CD8-positive, alpha-beta T cell (primary cell): ENCODE measurements at places on chromosomes 7 and 10.

DNA sequence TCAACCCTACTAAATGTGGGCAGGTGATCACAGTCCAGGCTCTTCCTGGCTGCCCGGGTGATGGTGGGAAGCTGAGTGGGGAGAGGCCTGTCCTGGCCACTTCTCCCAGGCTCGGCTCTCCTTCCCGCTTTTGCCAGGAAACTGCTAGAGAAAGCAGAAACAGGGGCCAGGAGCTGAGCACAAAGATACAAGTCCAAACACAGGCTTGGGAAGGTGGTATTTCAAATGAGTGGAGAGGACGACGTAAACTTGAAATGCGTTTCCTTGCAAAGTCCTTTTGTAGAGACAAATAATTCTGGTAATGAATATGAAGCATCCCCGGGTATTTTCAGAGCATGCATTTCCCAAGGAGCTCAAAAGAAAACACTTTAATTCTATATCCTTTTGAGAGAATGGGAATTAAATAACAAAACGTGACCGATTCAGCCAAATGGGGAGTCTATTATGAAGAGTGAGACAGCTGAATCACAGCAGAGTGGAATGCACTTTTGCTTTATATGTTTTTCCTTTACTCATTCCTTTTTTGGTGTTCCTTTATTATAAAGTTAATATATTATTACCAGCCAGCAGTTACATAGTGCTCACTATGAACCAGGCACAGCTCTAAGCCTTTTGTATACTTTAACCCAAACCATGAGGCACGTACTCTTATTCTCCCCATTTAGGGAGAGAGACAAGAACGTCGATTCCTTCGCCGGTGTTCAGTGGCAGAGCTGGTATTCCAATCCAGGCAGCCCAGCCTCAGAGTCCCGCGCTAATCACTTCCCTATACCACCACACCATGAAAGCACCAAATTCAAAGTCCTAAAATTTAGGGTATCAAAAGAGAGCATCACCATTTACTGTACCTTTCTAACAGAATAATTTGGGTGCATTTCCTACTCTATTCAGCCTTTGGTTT, 218.2 kb upstream of the KLF14 start:
- no peak for DNase-seq

DNA sequence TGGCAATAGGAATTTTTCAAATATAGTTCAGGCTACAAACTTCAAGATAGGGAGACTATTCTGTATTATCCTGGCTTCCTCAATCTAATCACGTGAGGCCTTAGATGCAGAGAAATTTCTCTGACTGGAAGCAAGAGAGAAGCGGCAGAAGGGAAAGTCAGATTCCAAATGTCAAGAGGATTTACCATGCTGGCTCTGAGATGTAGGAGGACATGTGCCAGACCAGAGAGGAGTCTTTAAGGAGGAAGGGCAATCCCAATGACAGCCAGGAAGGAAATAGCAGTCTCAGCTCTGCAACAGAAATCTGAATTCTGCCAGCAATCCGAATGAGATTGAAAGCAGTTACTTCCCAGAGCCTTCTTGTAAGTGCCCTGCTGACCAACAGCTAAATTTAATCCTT, 57.4 kb downstream of the NUTM2E start:
- DNase-seq = no peak

- DNase-seq = no peak
Observed at GRCh38 chr7:88835147-88835728, 39.7 kb upstream of the TEX47 start.

DNA sequence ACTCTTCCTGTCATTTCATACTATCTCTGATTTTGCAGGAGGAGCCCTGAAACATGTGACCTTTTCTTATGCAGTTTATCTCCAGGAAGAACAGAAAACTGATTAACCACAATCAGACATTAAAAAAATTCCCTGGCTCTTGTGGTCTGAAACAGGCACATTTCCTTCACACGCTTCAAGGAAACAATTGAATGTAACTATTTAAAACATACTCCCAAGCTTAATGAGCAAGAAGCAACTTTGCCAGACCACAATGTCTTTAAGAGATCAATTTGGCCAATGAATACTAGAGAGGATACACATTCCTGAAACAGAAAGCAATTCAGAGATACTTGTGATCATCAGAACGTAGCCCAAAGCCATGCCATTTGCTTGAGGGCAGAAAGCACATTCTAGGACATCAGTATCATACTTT, 65.8 kb downstream of the PIP4K2A start:
- DNase-seq = peak; percentile 63

- DNase-seq = no peak
Observed at GRCh38 chr10:36880898-36881297, 244.5 kb upstream of the ANKRD30A start.

- no peak for DNase-seq
Observed at GRCh38 chr10:66192162-66192831, 733.5 kb upstream of the LRRTM3 start.

GRCh38 chr10:112564337-112564736, 117.3 kb downstream of the VTI1A start:
- no peak for DNase-seq

DNA sequence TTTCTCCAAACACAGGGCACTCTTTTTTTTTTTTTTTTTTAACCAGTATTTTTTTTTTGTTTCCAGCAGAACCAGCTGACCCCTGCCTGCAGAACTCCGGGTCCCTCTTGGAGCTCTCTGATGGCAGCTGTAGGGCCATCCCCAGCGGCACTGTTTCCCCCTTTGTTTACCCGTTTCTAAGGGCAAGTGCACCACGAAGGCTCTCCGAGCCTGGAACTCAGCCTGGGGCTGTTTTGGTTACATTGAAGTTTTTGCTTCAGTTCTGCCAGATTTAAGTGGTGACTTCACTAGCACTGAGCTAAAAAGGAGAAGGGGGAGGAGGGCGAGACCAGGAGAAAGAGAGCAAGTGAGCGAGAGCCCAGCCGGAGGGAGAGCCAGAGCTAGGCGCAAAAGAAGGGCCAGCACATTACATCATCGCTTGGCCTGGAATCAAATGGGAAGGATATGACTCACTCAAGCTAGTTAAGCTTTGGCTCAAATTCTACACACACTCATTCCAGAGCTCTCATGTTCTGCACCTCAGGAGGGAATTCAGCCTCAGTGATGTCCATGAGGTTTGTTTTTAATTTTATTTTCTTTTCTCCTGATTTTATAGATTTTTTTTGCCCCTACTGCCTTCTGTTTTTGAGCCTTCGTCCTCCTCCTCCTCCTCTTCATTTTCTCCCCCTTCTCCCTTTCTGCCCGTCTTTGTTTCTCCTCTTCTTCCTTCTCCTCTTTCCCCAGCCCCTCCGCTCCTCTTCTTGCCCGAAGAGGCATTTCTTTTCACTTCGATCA, 272.3 kb downstream of the TRIL start:
- no peak for DNase-seq

- no peak for DNase-seq
Observed at GRCh38 chr7:42952328-42952727, 20.2 kb downstream of the MRPL32 start.

DNA sequence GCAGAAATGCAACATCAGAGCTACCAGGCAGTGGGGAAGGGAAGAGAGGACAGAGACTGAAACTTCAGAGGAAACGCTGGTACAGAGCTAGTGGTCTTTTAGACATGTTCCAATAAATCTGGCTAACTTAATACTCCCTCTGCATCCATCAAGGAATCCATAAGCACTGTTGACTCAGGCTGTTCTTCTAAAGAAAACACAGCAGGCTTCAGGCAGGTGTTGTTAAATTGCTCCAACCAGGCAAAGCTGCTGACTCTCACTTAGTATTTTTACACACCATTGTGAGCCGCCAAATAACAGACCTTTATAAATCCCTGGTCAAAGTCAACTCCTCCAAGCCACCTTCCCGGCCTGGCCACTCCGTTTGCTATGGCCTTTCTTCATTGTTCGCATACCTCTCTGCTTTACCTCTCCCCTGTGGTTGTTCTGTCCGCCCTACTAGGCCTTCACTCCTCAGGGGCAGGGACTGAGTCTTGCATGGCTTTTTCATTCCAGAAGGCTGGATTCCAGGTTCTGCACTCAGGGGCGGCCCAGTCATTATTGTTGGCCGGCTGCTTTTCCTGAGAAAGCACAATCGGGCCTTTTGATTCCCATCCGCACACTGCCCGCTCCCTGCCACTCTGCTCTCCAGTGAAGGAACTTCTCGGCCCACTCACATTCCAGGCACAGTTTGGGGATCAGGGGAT, 18.4 kb downstream of the CREB3L2 start:
- DNase-seq = no peak

- no peak for DNase-seq
Observed at GRCh38 chr10:83605783-83606630, 533.3 kb upstream of the GHITM start.

- no peak for DNase-seq
Observed at GRCh38 chr7:28230261-28230660, 49.7 kb upstream of the JAZF1 start.

GRCh38 chr10:47306387-47307210, 6.6 kb downstream of the GDF10 start:
- DNase-seq = no peak

DNA sequence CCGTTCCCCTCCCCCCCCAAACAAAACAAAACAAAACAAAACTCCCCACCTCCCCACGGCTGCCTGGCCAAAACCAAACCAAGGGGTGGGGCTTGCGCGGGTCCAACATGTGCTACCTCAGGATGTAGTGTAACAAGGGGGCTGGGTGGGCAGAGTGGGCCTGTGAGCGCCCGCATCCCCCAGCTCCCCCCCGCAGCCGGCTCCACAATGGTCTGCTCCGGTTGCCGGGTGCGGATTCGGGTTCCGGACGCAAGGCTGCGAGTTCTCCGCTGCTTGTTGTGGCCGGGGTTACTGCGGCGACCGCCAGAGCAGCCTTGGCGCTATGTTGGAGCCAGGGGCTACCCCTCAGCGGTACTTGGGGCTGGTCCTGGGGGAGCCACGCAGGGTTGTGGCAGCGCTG, 4.9 kb downstream of the C10orf143 start:
- no peak for DNase-seq

- no peak for DNase-seq
Observed at GRCh38 chr7:72187179-72187578, 225.0 kb downstream of the CALN1 start.

DNA sequence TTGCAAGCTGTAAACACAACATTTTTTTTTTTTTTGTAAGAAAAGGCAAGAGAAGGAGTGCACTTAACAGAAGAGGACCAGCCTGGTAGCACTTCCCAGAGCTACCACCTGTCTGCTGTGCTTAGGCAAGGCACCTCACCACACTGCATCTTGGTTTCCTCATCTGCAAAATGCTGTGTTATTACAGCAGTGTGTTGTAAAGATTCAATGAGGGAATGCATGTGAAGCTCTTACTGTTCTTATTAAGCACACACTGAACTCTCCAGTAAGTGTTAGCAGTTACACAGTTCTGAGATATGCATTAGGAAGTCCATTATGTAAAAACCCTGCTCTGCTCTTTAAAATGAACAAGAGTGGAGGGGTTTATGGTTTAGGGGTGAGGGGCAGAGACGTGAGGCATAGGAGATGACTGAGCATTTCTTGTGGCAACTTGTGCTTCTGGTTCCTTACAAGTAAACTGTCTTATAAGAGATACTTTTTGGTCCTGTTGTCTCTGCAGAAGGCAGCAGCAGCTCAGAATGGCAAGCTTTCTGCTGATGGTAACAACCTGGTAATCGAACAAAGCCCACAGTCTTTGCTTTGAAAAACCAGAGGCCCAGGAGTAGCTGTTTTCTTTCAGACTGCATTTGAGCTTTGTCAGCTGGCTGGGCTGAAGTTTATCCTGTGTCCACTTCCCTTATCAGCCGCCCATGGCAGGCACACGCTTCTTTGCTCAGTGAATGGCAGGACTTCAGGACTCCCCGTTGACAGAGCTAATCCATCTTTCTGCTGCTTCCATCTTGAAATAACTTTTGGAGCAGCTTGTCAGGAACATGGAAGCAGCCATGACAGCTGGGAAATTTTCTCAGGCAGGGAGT, 98.8 kb upstream of the BMPER start:
- no peak for DNase-seq

- DNase-seq = no peak
Observed at GRCh38 chr7:18426564-18427226, 68.9 kb upstream of the HDAC9 start.

DNA sequence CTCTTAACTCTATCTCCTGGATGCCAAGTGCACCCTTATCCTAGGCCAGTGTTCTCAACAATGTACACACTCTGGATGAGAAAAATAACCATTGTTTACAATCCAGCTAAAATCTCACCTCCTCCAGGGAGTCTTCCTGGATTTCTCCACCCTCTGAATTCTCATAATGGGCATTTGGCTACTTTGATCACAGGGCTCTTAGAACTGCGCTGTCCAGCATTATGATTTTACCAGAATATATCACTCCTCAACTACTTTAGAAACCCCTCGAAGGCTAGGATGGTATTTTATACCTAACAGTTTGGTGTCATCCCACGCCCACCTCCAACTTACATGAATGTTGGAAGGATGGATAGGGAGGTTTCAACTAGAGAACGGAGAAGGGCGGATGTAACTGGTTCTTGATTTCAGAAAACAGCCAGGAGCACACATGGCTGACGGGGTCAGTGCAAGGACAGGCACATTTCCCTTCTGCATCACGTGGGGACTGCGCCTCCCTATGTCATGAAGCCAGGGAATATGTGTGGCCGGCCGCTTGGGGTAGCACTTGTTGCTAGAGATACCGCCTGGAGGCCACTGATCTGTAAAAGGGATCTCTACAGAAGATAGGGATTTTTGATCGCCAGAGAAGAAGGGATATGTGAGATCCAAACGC, 1.2 kb upstream of the ATP6V0E2 start:
- DNase-seq = no peak

- no peak for DNase-seq
Observed at GRCh38 chr10:91349381-91349780, 60.8 kb upstream of the HECTD2 start.

- no peak for DNase-seq
Observed at GRCh38 chr7:110105840-110106239, 985.1 kb upstream of the LRRN3 start.

DNA sequence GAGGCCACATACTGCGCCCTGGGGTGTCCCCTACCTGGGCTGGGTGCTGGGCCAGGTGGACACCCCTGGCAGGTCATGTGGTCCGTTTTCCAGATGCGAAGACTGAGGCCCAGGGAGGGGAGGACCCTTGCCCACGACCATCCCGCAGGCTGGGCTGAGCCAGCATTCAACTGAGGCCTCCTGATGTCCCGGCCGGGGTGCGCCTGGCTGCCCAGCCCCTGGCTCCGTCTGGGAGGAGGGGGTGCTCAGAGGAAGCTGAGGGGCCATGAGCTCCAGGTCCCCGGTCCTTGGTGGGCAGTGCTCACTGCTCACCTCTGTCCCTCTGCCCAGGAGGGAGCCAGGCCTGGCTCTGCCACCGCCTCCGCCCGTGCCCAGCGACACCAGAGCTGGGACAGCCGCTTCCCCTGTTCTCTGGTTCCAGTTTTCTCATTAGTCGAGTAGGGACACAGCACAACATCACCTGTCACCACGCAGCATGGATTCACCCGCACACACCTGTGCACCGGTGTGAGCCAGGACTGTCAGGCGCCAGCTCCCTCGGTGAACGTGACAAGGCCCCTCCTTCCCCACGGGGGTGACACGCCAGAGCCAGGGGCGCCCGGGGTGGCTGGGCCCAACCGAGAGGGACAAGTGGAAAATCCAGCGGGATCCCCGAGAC, 139.7 kb downstream of the ELFN1 start:
- DNase-seq = no peak

GRCh38 chr7:75967487-75967997, 26.9 kb downstream of the TMEM120A start:
- DNase-seq = no peak
